ENCODE measurements at places on chromosomes 12 and 14.

GRCh38 chr12:53729644-53730043 is 2.4 kb upstream of the CALCOCO1 start:
- no peak for DNase-seq

DNA sequence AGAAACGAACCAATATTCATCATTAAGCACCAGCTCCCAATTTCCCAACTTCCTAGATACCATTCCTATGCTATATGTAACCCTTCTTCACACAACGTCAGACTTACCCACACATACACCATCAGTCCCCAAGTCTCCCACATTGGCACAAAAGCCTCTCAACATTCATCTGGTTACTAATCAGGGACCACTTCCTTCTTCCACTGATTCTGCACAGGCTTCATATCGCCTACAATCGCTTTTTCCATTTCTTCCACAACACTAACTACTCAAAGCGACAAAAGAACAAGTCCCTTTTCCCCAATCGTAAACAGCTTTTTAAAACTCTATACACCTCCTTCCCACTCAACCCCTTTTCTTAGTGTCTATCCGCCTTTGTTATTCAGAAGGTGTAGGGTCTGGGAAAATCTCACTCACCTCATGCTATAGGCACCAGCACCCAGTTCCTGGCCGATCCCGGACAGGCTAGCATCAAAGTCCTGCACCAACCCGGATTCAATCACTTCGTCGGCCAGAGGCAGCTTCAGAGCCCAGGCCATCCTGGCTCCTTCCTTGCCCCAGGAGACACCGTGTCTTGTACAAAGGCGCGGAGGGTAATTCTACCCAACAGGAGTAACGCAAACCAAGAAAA is 936 bp downstream of the TFCP2 start:
- no peak for DNase-seq

DNA sequence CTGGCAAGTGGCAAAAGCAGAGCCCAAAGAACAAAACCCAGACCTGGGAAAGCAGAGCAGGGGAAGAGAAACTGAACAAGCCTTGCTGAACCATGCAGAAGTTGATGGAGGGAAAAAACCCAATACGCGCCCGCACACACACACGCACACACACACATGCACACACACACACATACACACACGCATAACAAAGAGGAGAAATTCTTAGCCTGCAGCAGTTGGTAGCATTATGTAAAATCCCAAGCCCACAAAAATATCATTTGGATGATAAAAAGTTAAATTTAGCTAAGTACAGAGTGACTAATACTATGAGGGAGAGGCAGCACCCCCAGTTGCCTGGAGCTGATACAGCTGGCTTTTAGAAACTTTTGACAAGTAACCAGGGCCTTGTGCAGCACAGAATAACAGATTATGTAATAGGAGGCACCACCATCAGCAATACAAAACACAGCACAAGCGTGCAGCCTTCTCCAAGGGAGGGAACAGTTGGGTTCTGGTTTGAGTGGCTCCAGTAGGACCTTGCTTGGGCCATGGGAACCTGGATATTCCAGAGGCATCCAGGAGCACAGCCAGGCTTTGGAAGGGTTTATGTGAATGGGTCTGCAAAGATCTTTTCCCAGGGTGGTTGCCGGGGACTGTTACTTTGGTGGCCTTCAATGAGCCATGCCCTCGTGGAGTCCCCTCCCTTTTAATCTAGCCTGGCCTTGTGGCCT is 35.3 kb downstream of the PITPNM2 start:
- peak; percentile 83 for DNase-seq

GRCh38 chr14:32352631-32353030 is 23.5 kb downstream of the AKAP6 start:
- DNase-seq, result no peak

- no peak for DNase-seq
These were observed 229.0 kb downstream of the SEC23A start for GRCh38 chr14:38873941-38874612.

DNA sequence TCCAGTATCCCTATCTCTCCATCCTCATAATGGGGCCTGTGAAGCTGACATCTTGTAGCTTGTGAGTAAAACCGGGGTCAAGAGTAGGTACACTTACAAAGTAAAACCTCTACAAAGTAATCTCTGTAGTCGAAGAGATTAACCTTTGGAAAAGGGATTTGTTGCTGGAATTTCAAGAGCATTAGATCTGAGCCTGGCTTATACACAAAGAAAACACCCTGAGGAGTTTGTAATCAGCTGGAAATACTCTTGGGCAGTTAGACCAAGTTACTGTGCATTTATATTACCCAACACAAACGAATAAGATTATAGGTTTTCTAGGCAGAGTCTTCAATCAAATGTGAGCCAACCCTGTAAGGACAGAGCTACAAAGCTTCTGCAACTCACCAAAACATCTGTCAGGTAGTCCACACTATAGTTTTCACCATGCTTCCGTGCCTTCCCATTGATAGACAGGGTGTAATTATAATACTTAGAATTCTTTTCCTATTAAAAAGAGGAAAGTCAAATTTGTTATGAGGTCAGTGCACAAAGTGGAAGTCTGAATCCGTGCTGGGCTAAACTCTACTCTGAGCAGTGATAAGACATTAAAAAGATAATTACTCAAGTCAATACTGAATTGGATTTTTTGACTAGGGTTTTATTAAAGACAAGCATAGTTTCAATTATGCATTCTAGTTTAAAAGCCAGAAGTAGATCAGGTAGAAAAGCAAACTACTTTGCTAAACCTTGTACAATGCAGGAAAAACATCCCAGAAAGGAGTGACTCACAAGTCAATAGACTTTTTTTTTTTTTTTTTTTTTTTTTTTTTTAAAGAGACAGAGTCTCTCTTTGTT is 14.6 kb downstream of the GNS start:
- no peak for DNase-seq

DNA sequence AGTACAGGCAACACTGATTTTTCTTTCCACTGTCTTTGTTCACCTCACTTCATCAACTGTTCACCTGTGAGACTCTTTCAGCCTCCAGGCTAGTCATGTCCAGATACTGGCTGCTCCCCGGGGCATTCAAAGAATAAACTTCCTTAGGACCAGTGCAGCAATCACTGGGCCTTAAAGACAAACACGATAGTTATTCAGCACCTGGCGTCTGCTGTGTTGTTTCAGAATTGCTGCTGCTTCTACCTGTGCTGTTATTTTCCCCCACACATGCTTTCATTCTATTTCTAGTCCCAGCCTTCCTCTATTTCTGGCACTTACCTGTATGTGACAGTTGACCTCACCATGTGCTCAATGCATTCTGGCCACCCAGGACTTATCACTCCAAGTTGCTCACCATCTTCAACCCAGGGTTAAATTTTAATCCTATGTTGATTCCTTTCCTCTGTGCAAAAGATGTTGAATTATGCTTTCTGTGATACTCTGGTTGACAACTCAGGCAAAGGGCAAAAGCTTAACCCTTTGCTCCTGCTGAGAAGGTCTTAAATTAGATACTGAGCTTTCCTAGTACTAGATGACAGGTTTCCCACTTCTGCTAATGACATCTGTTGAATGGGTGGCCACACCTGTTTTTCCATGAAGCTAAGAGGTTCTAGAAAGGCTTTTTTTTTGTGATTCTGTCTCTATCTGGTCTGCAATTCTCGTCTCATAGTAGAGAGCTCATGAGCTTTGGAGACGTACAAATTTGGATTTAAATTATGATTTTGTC is 41.4 kb downstream of the PTPRQ start:
- DNase-seq, result no peak

- DNase-seq, result no peak
These were observed 1193.5 kb upstream of the FLRT2 start for GRCh38 chr14:84336433-84336832.

DNA sequence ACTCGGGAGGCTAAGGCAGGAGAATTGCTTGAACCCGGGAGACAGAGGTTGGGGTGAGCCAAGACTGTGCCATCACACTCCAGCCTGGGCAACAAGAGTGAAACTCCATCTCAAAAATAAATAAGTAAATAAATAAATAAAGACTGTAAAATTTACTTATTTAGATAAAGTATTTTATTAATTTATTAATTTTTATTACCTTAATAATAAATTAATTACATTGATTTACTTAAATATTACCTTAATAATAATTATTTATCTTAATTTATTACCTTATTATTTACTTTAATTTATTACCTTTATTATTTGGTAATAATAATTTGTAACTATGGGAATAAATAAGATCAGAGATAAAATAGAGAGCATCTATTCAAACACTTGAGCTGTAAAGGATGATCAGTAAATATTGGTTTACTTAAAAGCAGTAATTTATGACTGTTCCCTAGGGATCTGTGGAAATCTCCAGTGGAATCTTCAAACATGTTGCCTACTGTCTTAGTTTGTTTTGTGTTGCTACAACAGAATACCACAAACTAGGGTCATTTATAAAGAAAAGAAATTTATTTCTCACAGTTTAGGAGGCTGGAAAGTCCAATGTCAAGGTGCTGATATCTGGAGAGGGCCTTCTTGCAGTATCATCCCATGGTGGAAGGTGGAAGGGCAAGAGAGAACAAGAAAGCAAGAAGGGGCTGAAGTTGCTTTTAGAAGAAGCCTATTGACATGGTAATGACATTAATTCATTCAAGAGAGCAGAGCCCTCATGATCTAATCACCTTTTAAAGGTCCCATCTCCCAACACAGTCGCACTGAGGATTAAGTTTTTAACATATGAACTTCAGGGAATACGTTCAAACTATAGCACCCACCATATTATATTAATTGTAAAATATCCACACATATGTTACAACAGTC is 37.1 kb downstream of the SOCS2 start:
- no peak for DNase-seq

GRCh38 chr12:131499864-131500190 is 211.1 kb upstream of the SFSWAP start:
- no peak for DNase-seq

DNA sequence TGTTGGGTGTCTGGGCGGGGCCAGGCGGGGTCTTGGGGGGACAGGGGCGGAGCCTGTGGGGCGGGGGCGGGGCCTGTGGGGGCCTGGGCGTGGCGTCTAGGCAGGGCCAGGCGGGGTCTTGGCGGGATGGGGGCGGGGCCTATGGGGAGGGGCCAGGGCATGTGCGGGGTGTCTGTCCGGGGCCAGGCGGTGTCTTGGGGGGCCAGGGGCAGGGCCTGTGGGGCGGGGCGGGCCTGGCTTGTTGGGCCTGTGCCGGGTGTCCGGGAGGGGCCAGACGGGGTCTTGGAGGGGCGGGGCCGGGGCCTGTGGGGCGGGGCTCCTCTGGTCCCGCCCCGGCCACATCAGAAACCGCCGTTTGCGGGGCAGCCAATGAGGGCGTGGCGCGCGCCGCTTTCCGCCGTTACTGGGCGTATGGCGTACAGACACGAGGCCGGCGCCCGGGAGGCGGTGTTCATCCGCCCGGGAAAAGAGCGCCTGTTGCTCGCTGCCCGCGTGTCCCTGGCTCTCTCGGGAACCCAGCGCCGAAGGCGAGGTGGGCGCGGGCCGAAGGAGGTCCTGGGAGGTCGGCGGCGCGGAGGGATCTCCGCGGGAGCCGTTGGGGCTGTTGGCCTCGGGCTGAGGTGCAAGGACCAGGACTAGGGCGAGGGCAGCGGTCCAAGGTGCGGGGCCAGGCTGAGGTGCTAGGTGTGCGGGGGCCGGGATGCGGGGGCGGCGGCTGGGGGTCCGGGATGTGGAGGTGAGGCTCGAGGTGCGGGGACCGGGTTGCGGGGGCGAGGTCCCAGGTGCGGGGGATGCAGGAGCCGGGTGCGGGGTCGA is at the start of gene PIWIL1:
PIWIL1 (plus strand) TSS at position 400 of the 816 bp plus-strand sequence. CDS start 4,705 bp downstream, outside the sequence.
- no peak for DNase-seq

- DNase-seq, result no peak
These were observed 115.4 kb upstream of the PRICKLE1 start for GRCh38 chr12:42704810-42705401.

DNA sequence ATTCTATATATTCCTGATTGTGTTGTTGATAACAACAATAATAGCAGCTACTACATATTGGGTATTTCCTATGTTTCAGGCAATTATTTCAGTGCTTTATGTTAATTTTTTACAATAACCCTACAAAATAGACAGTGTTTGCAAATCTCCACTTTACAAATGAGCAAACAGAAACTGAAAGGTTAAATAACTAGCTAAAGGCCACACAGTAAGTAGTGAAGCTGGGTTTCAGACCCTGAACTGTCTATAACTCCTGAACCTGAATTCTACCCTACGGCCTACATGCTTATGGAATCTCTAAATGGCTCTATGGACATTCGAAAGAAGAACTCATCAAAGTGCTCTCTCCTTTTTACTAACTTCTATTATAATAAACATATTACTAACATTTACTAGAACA is 19.7 kb upstream of the NUDT4 start:
- no peak for DNase-seq

DNA sequence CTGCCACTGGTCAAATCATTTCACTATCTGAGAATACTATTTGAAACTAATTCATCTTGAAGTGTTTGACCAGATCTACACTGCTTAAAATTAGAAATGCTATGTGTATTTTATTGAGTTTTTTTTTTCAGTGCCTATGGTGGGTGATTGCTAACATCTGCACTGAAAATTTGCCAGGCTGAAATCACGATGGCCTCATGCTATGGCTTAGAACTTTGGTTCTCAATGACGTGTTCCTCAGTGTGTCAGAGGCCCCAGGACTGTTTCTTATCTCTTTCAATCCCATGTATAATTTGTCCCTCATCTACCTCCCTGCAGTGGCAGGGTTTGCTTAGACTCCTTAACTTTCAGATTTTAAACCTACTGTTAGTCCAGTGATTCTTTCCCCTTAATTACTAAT is 36.2 kb upstream of the NKX2-8 start:
- no peak for DNase-seq

GRCh38 chr14:74261288-74261687 is 22.0 kb downstream of the VSX2 start:
- no peak for DNase-seq

- DNase-seq, result no peak
These were observed 15.9 kb downstream of the DENND5B start for GRCh38 chr12:31574803-31575575.

DNA sequence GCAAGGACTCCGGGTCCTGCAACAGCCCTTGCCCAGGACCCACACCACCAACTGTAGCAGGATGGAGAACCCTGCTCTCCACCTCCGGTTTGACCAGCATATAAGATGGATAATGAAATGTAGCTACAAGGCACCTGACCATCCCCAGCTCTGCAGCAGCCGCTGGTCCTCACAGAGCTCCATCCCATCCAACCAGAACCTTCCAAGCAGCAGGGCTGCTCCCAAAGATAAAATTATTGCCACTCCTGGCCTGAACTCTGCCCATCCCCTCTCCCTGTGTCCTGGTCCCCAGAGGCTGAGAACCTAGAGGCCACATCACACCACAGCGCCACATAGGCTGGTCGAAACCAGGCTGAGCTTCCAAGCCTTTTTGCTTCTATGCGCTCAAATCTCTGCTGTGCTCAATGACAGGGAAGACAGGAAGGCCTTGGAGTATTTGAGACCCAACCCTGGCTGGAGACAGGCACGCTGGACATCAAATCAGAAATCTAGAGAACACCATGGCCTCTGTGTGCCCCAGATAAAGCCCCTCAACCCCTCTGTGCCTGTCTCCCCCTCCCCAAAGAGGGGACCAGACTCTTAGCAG is 4.2 kb downstream of the CDK2AP1 start:
- no peak for DNase-seq

DNA sequence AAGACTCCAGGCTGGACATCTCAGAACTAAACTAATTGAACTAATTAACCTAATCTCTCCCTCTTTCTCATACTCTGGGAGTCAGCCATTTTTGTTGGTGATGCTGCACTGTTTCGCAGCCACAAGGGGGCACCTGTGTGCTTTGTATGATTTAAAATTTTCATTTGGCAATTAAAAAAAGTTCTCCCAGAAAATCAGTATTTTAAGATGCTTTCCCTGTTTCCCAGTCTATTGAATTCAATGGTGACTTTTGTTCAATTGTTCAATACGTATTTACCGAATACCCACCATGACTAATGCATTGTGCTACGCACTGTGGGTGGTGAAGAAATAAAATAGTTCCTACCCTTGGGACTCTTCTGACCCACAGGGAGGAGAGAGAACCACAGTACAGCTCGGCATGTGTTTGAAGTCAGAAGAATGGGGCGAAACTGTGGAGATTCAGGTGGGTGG is 63.7 kb downstream of the ZNF664 start:
- no peak for DNase-seq

Data from aorta (tissue), 5 donors.